ENCODE measurements at places on chromosomes 12 and 14.
A peak's percentile ranks its signal among the peaks of the same experiment; 100 is the strongest.

GRCh38 chr14:96066976-96067375 lies 27.8 kb downstream of the C14orf132 start:
- DNase-seq = no peak

DNA sequence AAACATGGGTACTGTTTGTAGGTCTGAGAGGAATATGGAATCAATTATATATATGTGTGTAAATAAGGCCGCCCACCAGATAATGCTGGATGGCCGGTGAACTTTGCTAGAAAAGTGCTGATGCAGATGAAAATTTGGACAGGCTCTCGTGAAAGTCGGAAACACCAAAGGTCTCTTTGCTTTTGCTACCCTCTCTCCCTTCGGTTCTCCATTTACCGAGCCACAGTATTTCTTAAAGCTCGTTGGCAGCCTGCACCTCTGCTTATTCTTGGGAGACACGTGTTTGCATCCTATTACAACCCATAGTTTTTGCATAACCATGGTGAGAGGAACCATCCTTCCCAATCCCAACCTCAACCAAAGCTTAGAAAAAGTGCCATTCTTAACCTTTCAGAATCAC lies 109.6 kb downstream of the FOXN3 start:
- no peak for DNase-seq

- DNase-seq = no peak
These were observed 2.1 kb upstream of the GTSF1 start for GRCh38 chr12:54475537-54475936.

GRCh38 chr12:64780531-64781279 lies 21.5 kb upstream of the GNS start:
- DNase-seq = no peak

- no peak for DNase-seq
These were observed 34.3 kb upstream of the GAS2L3 start for GRCh38 chr12:100539202-100539601.

- DNase-seq = no peak
These were observed 50.6 kb upstream of the HIGD1C start for GRCh38 chr12:50901685-50902113.

DNA sequence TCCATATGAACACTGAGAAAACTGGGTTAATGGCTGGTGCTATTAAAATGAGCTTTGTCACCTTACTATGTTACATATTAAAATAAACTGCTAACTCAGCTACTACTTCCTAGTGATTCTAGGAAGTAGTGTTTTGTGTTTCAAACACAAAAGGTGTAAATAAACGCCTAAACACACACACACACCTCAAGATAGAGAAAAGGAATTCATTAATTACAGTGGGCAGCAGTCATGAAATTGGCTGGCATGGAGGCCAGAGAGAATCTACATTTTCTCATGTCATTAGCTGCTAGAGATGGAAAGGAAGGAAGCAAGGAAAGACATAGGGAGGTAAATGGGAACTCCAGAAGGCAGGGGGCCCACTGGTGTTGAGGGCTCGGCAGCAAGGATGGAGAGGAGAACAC lies 787 bp upstream of the PRMT5 start:
- no peak for DNase-seq

DNA sequence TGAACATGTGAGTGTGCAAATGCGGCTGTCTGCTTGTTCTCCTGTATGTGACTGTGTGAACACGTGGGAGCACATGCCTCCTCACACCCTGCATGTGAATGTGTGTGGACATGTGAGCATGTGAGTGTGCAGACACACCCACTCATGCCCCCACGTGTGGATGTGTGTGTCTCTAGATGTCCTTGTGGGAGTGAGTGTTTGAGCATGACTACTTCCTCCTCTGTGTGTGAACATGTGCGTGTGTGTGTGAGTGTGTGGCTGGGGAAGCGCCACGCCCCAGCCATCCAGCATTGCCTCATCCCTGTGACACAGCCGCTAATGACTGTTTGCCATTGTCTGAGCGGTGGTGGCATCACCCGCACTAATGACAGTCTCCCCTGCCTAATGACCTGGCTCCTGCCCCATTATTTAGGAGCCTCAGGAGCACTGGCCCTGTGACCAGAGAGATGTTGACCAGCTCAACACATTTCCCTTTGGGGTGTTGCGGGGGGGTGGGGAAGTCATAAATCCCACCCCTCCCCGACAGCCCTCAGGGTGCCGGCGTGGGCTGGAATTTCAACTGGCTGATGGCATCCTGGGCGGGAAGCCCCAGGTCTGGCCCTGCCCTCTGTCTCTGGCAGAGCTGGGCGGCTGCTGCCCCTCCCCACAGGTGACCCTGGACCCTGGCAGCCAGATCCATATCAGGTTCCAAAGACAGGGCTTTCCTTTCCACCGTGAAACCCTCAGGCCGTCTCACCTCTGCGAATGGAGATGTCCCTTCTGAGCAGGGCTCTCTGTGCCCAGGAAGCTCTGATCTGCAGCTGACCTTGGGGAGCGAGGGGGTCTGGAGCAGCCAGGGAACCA lies 11.5 kb upstream of the KRT80 start:
- no peak for DNase-seq

DNA sequence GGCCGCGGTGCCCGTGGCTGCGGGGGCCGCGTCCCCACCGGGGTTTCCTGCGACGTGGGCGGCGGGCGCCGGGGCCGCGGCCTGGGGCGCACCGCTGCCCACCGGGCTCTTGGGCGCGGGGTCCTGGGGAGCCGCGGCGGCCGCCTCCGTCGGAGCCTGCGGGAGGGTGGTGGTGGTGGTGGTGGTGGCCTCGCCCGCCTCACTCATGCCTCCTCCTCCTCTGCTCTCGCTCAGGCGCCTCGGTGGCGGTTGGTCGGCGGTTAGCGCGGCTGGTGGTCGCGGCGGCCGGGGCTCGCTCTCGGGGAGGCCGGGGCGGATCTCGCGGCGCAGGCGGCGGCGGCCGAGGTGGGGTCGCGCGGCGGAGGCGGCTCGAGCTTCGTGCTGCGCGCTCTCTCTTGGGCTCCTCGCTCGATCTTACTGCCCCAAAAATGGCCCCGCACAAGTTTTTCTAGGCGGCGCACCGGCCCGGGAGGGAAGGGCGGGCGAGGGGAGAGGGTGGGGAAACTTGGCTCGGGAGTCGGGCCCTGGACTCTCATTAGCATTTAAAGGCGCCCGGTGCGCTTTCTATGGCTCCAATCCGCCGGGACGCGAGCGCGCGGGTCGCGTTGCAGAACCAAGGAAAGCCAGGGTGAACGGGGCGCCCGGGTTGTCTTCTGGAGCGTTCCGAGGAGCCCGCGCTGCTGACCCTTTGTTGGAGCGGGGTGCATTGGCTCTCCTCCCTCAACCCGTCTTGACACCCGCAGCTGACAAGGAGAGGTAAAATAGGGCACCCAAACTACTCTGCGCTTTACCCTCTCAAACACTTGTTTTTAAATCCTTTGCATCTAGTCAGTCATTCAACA lies at the start of gene YBX3:
TSS of gene YBX3 (minus strand) at position 419 of the 842 bp plus-strand sequence. CDS start at position 207, 212 bp downstream.
- peak; percentile 3 for DNase-seq

- no peak for DNase-seq
These were observed 18.6 kb upstream of the PLEKHG3 start for GRCh38 chr14:64685371-64686281.

DNA sequence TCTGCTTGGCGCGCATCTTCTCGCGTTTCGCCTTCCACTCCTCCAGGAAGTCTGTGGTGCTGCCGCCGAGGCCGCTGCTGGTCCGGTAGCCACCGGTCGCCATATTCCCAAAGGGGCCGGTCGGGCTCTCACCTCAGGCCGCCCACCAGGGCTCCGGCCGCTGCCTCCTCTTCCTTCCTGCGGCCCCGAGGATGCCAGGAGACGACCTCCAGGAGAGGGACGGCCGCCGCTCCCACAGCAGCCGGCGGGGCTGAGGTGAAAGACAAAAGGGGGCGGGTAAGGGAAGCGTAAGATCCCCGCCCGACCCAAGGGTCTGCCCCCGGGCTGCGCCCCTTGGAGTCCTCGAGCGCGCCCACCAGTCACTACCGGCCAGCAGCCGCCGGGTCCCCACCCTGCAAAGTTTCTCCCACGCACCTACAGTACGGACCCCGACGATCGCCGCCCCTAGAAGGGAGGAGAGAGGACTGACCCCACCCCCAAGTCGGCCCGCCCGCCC lies 574 bp downstream of the PAWR start:
- no peak for DNase-seq

DNA sequence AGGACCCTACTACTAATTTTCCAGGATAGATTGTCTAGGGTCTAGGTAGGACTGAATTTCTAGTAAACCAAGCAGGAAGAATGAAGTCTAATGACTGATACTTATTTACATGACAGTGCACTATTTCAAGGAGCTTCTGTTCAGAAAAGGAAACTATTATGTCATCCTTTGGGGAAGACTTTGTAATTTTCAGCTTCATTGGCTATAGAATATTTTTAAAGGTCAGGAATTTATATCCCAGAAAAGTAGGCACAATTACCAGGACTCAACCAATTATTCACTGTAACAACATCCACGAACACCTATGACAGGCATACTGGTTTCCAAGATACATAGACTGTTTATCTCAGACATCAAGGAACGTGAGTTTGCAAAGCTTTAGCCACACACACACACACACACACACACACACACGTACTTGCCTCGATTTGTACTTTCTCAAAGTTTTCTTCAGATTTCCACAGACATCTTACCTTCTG lies 23.2 kb downstream of the OR6S1 start:
- no peak for DNase-seq

DNA sequence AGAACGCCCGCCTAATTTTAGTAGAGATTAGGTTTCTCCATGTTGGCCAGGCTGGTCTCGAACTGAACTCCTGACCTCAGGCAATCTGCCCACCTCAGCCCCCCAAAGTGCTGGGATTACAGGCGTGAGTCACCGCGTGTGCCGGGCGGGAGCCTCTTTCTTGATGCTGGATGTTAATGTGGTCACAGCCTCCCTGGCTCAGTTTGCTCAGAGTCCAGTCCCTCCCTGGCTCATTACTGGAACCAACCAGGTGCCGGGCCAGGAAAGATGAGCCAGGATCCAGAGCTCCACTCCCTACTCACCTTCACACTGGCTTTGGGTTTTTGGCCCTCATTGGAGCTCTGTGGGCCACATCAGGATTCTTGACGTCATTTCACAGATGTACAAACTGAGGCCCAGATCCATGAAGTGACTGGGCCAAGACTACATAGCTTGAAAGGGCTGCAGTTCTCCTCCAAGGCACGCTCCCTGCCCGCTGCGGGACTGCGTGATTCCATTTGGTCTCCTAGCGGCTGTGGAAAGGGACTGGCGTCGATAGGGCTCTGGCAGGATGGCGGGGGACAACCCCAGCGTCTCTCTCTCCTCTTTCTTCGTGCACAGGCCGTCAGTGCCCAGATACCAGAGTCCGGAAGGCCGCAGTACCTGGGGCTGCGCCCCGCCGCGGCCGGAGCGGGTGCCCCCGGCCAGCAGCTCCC lies 5.1 kb upstream of the SHMT2 start:
- no peak for DNase-seq

DNA sequence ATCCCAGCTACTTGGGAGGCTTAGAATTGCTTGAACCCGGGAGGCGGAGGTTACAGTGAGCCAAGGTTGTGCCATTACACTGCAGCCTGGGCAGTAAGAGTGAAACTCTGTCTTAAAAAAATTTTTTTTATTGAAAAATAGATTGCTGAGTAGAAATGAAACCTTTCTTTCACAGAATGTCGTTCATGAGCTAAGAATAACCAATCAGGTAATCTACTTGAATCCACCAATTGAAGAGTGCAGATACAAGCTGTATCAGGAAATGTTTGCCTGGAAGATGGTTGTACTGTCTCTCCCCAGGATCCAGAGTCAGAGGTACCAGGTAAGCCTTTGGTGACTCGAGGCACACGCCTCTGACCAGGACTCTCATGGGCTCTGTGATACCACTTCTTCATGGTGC lies 27.0 kb downstream of the DYNC1H1 start:
- no peak for DNase-seq

DNA sequence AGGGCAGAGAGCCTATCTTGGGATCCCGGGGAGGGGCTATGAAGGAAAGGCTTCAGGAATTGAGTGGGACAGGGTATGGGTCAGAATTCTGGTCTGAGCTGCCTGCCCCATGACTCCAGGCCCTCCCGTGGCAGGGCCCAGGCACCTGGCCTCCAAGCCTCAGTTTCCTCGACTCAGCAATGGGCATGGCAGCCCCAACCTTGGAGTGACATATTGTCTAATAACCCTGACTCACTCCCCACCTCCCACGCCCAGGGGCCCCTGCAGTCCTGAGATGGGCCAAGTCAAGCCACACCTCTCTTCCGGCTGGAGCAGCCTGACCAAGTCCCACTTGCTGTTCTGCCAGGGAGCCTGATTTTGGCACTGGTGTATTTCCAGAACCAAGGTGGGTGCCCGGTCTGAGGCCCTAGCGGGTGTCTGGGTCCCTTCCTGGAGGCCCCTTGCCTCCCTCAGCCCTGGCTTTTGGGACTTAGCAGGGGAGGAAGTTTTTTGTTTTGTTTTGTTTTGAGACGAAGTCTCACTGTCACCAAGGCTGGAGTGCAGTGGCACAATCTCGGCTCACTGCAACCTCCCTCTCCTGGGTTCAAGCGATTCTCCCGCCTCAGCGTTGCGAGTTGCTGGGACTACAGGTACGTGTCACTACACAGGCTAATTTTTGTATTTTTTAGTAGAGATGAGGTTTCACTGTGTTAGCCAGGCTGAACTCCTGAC lies 40.3 kb upstream of the RCOR1 start:
- DNase-seq = no peak

GRCh38 chr14:57262117-57262516 lies 6.6 kb downstream of the EXOC5 start:
- no peak for DNase-seq

- no peak for DNase-seq
These were observed 316.1 kb upstream of the SEL1L start for GRCh38 chr14:81849714-81850113.

- DNase-seq = no peak
These were observed 4.8 kb downstream of the EPYC start for GRCh38 chr12:90999966-91000365.
